ENCODE measurements at places on chromosomes 11 and 22.

DNA sequence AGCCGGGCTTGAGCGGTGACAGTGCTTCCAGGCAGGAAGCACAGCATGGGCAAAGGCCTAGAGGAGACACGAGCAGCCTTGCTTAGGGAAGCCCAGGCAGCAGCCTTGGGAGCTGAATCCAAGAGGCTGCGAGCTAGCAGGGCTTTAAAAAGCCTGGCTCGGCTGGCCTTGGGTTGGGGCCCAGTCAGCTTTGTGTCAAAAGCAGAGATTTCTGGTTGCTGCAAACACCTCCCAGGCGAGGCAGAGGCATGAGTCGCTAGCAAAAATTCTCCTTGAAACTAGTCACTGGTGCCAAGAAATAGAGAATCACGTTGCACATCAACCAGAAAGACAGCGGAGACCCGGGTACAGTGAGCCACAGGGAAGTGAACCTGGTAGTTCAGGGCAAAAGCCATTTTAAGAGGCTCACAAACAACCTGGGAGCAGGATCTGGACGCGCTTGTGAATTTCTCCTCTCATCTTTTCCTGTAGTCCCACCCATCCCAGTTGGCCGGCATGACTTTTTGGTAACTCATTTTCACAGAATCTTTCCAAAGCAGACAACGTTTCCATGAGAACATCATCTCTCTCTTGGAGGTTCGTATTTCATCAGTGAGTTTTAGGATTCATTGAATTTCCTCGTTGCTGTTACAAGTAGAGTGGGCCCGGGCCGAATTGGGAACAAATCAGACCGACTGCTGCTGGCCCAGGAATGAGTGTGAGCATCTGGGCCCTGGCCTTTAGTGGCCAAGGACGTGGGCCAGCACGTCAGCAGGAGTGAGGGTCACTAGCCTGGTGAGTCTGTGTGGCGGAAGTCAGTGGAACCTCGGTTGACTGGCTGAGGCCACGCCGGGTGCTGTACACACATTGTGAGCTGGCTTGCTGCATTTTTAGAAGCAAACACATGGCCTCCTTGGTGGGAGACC, 16.4 kb upstream of the FGF4 start:
- no peak for DNase-seq

DNA sequence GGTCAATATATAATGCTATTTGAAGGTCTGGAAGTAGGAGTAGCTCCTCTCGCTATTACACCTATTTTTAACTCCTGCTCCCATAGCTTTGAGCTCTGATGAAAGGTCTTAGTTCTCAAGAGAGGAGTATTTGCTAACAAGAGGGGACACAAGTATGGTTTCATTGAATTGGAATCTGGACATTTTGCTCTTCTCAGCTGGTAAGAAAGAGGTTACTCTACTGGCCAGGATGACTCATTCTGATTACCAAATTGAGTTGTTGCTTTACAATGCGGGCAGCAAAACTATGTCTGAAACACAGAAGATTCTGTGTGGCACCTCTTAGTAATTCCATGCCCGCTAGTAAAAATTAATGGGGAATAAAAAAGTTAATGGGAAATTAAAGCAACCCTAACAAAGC, 63.6 kb upstream of the EP300 start:
- no peak for DNase-seq

GRCh38 chr11:58024601-58025091, 965 bp downstream of the OR9Q1 start:
- DNase-seq, result no peak

DNA sequence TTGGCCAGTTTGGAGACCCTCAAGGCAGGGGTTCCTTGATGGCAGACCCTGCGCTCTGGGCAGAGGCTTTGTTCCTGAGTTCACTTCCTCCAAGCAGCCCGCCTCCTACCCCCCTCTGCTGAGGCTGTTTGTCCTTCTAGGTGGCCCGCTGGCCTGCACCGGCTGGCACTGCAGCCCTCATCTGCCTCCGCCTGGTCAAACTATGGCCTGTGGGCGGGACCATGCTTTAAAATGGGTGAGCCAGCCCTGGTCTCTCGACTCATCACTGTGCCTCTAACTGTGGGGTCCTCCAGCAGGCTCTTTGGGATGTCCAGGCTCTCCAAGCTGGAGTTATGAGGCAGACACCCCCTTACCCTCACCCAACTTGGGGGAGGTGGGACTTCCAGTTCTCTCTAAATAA, 114.1 kb upstream of the SLC22A12 start:
- DNase-seq, result no peak

DNA sequence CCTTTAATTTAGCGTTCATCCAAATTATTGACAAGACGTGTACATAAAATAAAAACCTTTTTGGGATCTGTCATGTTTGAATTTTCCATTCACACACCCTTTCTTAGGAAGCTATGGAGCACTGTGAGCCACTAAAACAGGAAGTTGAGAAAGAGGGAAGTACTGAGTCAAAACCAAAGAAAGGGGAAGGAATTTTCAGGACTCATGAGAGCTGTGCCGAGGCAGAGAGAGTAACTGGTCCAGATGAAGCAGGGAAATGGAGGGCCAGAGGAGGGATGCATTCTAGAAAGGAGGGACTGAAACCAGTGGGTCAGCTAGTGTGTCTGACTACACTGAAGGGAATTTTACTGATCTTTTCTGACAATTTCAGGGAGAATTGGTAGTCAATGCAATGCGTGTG, 24.9 kb downstream of the APLP2 start:
- no peak for DNase-seq

GRCh38 chr11:65298655-65299179, 15.9 kb upstream of the CDC42EP2 start:
- DNase-seq, result no peak

DNA sequence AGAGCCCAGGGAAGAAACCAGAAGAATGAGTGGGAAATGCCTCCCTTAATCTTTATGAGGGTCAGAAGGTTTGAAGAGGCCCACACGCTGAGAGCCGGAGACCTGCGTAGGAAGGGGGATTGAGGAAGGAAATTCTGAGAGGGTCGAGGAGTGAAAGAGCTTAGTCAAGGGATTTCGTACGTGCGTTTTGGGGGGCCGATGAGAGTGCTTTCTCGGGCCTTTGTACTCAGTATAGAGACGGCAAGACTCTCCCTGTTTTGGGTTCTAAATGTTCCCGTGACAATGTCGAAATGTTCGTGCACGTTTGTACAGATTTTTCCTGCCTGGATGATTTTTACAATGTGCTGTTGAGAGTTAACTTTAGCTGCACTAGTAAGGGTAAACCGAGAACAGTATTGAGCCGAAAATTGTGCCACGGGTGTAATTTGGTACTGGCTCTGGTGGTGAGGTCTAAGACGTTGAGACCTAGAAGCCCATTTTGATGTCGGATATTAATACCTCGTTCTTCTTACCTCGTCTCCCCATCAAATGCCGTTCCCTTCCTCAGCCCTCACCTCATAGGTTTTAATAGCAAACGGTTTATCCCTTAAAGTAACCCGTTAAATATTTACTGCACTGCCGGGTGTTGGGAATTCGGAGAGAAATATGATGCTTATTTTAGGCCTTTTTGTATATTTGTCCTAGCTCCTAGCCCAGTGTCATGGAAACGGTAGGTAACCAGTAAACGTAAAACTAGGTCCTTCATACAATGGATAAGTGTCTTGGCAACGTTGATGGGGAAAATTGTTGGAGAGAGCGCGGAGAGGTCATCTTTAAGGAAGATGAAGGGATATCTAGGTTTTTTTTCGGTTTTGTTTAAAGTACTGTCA, 734 bp downstream of the C11orf58 start:
- DNase-seq, result no peak

GRCh38 chr22:42033263-42034181, 34.9 kb downstream of the WBP2NL start:
- DNase-seq, result no peak

GRCh38 chr11:76935042-76935441, 74.3 kb downstream of the ACER3 start:
- DNase-seq, result no peak

- no peak for DNase-seq
Measured at GRCh38 chr11:109772892-109773291, 320.3 kb upstream of the ZC3H12C start.

GRCh38 chr11:45901626-45902025, 5.4 kb downstream of the FREY1 start:
- no peak for DNase-seq
